ENCODE measurements at places on chromosomes 6 and 20. TPM values are rescaled to one million over a fixed set of nuclear protein-coding genes. Genes with fewer than 3 reads are reported as not detected.

DNA sequence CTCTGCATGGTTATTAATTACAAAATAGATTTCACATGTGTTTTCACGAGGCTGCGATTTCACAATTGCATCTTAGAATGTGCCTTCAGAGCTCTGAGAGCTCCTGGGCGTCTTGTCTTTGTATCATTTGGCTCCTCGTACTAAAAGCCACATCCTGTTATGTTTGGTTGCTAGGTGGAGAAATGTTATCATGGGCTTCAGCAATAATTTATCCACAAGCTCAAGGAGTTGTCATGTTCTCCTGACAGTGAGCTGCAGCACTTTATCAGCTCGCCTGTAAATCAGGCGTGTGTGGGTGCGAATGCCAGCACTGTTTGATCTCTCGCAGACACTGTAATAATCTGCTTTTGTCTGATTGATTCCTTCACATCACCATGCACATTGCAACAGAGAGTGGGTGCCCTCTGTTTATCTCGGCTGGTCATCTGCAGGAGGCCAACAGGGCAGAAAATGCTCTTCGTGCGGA, 218.6 kb upstream of the ZFP64 start:
- peak overlapping the region; percentile 20 for H3K4me3 ChIP-seq

DNA sequence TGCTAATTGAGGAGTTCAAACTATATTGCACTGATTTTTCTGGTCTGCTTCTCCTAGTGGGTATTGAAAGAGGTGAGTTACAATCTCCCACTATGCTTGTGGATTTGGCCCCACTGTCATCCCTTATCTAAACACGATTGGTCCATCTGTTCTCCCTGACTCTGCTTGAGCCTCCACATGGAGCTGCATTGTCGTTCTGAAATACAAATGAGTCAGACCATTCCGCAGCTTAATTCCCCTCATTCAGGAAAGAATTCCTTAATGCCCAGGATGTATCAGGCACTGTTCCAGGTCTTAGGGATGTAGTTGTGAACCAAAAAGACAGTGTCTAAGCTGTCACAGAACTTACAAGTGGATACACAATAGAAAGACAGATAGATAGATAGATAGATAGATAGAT, 461.9 kb downstream of the QKI start:
- H3K36me3 ChIP-seq, result no peaks in the 10 kb centered on the region
- DNase-seq, result no peak
- H3K27ac ChIP-seq, result no peak overlapping the region
- H3K27me3 ChIP-seq, result peaks cover 22% of the 10 kb centered on the region
- H3K4me1 ChIP-seq, result no peaks in the 10 kb centered on the region
- no peak overlapping the region for H3K4me3 ChIP-seq

DNA sequence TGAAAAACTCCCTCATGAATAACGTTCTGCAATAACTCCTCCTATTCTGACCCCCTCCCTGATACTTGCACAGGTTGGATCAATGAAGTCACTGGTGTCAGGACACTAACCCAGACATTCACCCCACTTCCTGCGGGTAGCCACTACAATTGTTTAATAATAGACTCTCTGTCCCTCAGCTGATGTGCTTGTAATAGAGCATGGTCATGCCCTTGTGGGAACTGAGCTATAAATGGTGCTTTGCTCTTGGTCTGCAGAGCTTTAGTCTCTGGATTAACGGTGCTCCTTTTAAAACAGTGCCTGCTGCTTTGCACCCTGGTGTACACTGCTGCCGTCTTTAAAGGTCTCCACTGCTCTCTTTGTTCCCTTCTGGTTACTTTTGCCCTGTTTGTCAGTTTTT, 127.3 kb downstream of the BACH2 start:
- H3K27me3 ChIP-seq, result no peaks in the 10 kb centered on the region
- H3K36me3 ChIP-seq, result peaks cover 42% of the 10 kb centered on the region

- no peak for DNase-seq
- H3K36me3 ChIP-seq, result peaks cover 1% of the 10 kb centered on the region
- H3K4me3 ChIP-seq, result peak overlapping the region; percentile 91
- H3K4me1 ChIP-seq, result peaks cover 40% of the 10 kb centered on the region
- no peak overlapping the region for H3K27ac ChIP-seq
- peaks cover 13% of the 10 kb centered on the region for H3K27me3 ChIP-seq
These were observed 1.5 kb upstream of the PYGB start for GRCh38 chr20:25246182-25246999.

DNA sequence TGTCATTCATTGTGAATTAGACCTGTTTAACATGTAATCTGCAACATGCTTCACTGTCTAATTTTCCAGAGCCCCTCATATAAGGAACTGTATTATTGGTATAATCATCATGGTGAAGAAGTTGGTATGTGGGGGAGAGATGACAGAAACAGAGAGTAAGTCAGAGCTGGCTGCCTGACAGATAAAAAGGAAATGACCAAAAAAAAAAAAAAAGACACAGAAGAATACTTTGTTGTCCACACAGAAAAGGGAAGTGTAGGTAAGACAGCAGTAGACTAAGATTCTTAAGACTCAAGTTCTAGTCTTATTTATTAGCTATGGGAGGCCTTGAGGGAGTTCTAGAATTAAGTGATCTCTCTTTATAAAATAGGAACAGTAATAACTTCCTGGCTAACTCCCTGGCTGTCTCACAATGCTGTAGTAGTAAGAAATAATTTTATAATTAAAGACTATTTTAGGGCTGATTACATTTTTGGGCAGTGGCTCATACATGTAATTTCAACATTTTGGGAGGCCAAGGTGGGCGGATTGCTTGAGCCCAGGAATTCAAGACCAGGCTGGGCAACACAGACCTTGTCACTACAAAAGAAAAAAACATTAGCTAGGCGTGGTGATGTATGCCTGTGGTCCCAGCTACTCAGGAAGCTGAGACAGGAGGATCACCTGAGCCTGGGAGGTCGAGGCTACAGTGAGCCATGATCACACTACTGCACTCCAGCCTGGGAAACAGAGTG, 102.5 kb downstream of the PRL start:
- no peak for DNase-seq
- no peaks in the 10 kb centered on the region for H3K4me1 ChIP-seq

- H3K4me3 ChIP-seq, result no peak overlapping the region
- no peak overlapping the region for H3K27ac ChIP-seq
- no peaks in the 10 kb centered on the region for H3K4me1 ChIP-seq
- H3K36me3 ChIP-seq, result no peaks in the 10 kb centered on the region
- DNase-seq, result no peak
These were observed 82.9 kb upstream of the MPC1 start for GRCh38 chr6:166465671-166466087.

The SLC26A8 gene
- total RNA-seq, result not detected

DNA sequence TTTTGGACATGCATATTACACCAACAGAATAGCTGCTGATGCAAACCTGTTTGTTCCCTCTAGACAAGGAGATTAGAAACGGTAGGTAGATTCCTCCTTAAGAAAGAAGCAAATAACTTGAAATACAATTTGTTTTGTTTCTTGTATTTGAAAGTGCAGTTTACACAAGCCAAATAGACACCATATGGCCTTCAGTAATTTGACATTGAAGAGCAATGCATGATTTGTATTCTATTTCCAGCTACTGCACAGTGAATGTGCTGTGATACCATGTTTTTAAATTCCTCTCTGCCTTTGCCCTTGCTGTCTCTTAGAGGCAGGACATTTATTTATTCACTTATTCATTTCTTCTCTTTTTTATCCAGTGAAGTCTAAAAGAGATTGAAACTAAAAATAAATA, 31.9 kb upstream of the ANKEF1 start:
- no peak for DNase-seq
- H3K4me1 ChIP-seq, result no peaks in the 10 kb centered on the region
- no peak overlapping the region for H3K27ac ChIP-seq
- no peaks in the 10 kb centered on the region for H3K36me3 ChIP-seq
- no peaks in the 10 kb centered on the region for H3K27me3 ChIP-seq

The DAAM2 gene
- not detected for total RNA-seq

- no peak overlapping the region for H3K27ac ChIP-seq
- H3K4me1 ChIP-seq, result peaks cover 36% of the 10 kb centered on the region
- no peak for DNase-seq
- no peaks in the 10 kb centered on the region for H3K27me3 ChIP-seq
These were observed 35.0 kb downstream of the DTNBP1 start for GRCh38 chr6:15627821-15628220.

DNA sequence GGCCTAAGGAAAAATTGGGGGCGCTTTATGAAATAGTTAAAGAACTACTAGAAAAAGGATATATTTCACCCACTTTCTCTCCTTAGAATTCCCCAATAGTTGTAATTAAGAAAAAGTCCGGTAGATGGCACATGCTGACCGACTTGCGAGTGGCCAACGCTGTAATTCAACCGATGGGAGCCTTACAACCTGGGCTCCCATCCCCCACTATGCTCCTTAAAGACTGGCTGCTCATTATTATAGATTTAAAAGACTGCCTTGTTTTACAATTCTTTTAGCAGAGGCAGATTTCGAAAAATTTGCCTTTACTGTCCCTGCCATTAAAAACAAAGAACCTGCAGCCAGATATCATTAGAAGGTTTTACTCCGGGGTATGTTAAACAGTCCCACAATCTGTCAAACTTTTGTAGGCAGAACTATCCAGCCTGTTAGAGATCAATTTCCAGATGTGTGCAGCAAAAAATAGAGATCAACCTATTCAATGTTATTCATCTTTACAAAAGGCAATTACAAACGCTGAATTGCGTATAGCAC, 58.5 kb upstream of the PRSS16 start:
- peak; percentile 67 for DNase-seq
- no peak overlapping the region for H3K27ac ChIP-seq
- peaks cover 9% of the 10 kb centered on the region for H3K4me1 ChIP-seq
- H3K27me3 ChIP-seq, result no peaks in the 10 kb centered on the region
- H3K4me3 ChIP-seq, result peak overlapping the region; percentile 84

DNA sequence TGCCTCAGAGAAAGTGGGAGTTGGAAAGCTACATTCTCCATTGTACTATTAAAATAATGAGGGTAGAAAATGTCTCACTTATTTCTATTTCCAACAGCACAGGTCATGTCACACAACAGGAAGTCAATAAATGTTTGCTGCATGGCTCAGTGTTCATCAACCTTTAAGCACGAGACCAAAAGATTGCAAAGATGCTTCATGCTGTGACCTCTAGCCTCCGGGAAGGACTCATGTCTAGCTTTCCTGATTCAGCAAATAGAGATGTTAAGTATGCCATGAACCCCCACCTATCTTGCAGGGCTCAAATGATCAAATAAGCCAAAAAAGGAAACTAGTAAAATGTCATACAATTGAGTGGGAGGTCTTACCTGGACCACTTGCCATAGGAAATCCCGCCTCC, 57.4 kb downstream of the NCOA6 start:
- no peak overlapping the region for H3K27ac ChIP-seq
- no peaks in the 10 kb centered on the region for H3K4me1 ChIP-seq
- no peaks in the 10 kb centered on the region for H3K27me3 ChIP-seq
- DNase-seq, result no peak

GRCh38 chr6:13488015-13488895, 855 bp upstream of the GFOD1 start:
- peak; percentile 30 for DNase-seq
- no peak overlapping the region for H3K27ac ChIP-seq
- H3K4me3 ChIP-seq, result peak overlapping the region; percentile 78
- H3K36me3 ChIP-seq, result no peaks in the 10 kb centered on the region
- peaks cover 2% of the 10 kb centered on the region for H3K27me3 ChIP-seq

The TRMT6 gene
- 11.5 TPM for total RNA-seq

DNA sequence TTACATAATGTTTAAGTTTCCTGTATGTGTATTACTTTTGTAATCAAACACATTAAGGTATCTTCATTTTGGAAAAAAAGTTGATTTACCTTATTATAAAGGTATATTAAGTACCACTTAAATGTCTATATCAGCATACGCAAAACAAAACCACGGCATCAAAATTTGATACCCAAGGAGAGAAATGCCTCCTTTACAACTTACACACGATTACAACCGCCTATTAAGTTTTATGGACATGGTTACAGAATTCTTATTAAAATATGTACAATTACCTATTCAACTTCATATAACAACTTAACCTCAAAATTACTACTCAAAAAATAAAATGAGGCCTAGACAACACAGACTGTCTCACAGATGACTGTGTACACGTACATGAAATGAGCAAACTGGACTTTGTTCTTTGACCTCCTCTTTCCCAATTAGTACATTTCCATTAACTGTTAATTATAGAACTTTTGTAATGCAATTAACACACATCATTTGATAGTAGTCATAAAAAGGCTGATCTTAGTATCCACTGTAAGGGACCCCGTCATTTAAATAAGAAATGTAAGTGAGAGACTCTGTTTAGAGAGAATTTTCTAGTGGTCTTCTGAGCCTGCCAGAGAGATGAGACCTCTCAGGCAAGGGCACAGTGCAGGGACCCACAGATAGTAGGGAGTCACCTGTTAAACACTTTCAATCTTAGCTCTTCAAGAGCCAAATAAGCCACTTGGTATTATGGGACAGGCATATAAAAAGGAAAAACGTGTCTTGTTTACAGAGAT, 2.5 kb downstream of the DIDO1 start:
- H3K27ac ChIP-seq, result peak overlapping the region; percentile 91
- peaks cover 6% of the 10 kb centered on the region for H3K36me3 ChIP-seq
- no peak for DNase-seq
- no peaks in the 10 kb centered on the region for H3K27me3 ChIP-seq
- peak overlapping the region; percentile 86 for H3K4me3 ChIP-seq

DNA sequence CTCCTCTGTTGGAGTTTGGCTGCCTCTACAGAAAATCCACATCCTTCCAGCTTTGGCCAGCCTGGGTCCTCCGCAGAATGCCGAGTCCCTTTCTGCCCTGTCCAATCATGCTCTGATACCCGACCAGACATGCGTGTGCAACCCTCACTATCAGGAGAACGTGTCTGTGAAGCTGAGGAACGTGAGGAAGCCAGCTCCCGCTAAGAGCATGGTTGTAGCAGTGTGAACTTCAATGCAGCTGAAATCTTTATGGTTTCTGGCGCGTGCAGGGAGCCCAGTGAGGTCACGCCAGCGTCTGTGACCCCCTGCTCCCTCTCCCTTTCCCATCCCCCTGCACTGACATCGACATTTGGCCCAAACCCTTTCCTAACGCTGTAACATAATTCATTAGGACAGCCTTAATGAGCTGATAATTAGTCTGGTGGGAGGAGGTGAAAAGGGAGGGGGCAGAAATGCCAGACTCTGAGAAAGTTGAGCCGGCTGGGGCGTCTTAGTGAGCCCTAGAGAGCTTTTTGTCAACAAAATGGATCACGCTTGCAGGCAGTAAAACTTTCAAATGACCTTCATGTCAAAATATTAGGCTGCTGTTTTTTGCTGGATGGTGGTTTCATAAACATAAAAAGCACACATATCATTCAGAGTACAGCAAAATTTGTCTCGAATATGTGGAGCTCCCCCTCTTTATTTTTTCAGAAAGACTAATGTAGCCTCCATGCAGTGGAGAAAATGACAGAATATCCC, 423.3 kb downstream of the QKI start:
- H3K27me3 ChIP-seq, result peaks cover 15% of the 10 kb centered on the region
- no peak overlapping the region for H3K27ac ChIP-seq
- H3K36me3 ChIP-seq, result no peaks in the 10 kb centered on the region
- no peak overlapping the region for H3K4me3 ChIP-seq
